ENCODE measurements at places on chromosomes 2 and 18. TPM values are rescaled to one million over a fixed set of nuclear protein-coding genes. Genes with fewer than 3 reads are reported as not detected.

DNA sequence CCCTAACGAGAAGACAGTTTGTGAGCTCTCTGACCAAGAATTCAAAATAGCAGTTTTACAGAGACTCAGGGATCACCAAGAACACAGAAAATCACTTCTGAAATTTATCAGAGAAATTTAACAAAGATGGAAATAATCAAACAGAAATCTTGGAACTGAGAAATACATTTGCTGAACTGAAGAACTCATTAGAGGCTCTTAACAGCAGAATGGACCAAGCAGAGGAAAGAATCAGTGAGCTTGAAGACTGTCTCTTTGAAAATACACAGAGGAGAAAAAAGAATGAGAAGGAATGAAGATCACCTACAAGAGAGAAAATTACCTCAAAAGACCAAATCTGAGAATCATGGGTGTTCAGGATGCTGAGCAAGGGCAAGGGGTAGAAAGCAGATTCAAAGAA is 29.7 kb downstream of the ASB1 start:
- DNase-seq, result no peak

Gene SERPINB11
- not detected for total RNA-seq

DNA sequence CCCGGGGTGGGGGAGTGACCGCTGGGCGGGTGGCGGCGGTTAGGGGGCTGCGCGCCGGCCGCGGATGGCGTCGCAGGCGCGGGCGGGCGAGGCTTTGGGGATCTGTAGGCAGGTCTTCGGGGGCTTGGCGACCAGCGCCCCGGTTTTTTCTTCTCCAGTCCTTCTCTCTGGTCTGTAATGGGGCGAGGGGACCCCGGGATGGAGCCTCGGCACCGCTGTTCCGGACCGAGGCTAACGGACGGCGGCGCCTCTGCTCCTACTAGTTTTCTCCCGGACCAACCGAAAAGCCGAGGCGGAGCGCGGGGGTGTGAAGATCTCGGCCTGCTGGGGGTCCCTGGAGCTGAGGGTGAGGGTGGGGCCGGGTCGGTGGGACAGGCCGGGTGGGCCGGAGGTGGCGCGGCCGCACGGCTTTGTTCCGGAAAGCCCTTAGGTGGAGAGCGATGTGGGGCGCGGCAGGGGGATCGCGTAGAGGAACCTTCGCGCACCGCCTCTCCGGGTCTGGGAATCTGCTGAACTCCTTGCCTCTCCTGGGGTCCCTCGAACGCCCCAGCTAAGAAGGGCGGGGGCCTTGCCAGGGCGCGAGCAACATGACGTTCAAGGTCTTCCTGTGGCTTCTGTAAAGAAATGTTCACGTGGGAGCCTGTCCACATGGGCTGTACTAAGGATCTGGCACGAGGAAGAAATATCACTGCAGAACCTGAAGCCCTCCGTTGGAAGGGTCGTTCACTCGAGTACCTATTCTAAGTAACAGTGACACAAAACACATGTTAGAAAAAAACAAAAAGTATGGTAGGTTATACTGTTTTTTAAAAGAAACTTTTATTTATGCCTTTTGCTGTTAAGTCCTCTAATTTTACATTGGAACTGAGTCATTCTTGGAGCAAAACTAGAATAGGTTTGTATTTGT is 861 bp downstream of the SLC39A10 start:
- peak; percentile 66 for DNase-seq

DNA sequence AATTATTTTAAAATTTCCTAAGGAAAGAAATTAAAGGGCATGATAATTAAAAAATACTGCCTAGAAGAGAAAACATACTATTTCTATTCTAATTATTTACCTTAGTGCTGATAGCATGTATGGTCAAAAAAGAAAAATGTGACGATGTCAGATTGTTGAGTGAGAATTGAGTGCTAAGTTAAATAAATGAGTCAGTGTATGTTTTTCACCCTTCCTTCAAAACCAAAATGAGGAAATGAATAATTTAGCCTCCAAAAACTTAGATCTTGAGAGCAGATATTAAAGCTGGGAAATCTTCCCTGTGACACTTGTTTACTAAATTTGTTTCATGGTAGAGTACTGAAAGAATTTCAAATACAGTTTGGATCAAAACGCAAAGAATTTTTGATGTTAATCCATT is 58.6 kb upstream of the NYAP2 start:
- DNase-seq, result no peak

- peak; percentile 80 for DNase-seq
These were observed 818 bp upstream of the IKZF2 start for GRCh38 chr2:213152065-213152794.

GRCh38 chr2:58515827-58516573 is 274.9 kb upstream of the FANCL start:
- DNase-seq, result no peak

Gene AGXT
- total RNA-seq, result not detected

DNA sequence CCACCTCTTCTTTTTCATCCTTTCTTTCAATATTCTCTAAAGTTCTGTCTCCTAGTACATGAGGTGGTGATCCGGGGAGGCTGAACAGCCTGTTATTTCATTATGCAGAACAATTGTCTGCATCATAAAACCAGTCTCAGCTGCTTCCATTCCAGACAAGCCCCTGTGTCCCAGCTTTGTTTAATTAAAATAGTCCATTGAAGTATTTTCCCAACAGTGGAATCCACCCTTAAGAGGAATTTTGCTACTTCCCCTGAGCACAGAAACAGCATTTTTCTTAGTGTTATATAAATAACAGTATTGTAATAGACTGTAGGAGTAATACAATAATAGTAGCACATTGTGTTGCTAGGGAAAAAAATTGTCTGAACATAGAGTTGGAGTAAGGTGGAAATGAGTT is 395.4 kb upstream of the TCF4 start:
- no peak for DNase-seq

Gene CD8B2
- not detected for total RNA-seq

Measured in MG63 (cell line).